ENCODE measurements at places on chromosomes 16 and 17.

DNA sequence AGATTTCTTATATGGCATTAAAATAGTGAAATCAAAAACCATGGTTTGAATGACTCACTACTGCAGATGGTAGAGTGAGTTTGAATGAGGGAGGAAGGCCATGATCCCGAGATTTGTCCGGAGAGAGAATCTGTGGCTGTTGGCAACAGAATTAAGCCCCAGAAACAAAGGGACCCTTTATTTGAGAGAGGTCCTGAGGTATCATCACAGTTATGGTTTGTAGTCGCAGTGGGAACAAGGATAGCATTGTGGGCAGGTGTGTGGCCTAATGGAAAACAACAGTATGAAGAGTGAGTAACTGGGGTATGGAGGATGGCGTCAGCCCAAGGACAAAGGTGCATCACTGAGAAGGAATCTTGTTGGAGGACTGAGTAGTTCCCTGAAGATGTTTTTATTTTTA, 8.5 kb upstream of the ZFP3 start:
- DNase-seq, result no peak

DNA sequence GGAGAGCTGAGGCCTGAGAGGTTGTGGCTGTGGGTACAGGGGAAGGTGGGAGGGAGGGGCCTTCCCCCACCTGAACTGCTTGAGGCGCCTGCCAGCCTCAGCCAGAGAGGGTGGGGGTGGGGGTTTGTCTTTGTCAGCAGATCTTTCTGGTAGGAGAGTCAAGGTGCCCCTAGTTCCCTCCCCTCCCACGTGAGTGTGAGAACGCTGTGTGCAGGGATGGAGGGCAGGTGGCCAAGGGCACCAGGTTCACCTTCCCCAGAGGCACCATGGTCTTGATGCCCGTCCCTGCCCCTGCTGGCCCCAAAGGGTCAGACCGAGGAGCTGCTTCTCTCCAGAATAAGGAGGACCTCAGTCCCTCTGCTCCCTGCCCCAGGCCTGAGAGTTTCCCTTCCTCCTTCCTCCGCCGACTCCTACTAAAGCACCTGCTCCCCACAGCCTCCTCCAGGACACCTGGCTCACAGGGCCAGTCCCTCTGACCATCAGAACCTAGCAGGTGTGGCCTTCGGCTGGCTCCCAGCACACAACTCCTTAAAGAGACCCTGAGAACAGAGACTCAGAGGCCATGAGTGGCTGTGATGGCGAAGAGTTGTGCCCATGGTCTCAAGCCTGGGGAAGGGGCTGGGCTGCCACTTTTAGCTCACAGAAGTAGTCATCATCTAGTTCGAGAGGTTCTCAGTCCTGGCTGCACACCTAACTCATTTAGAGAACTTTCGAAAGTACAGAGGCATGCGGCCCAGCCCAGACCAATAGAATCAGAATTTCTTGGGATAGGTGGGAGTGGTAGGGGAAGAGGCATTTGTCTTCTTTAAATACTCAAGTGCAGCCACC, 113.2 kb upstream of the LHX1 start:
- no peak for DNase-seq

GRCh38 chr17:35188111-35188510, 6.1 kb downstream of the SLC35G3 start:
- no peak for DNase-seq

GRCh38 chr16:30395992-30396585, 869 bp downstream of the ZNF48 start:
- DNase-seq, result no peak

DNA sequence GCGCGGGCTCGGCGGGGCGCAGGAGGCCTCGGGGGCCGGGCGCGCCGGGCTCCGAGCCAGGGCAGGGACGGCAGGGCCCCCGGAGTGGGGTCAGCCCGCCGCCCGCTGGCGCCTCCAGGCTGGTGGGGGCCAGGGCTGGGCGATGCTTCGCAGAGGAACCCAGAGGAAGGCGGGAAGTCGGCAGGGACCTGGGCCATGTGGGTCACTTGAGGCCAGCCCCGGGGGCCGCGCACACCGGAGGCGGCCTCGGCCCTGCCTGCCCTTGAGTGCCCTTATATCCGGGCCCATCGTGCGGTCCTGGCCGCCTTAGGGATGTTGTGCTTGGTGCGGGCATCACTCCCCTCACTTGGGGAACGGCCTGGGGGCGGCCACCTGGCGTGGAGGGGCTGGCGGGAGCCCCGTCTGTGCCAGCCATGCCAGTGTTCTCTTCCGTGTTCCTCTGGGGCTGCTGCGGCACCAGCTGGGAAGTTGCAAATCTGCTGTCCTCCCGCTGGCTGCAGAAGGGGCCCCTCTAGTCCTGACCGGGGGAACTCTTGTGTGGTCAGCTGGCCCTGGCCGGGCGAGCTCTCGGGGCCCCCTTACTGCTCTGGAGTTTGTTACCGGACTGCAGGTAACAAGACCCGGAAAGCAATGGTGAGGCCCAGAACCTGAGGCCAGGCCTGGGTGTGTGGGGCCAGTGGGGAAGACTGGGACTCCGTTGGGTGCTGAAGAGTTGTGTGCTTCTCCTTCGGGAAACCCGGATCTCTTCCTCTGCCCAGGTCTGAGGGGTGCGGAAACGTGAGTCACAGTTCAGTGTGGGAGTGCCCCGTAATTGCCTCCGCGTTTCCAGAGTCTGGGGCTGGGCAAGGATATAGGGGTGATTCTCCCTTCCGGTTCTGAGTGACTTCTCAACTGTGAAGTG, 849 bp downstream of the CAPN15 start:
- no peak for DNase-seq

Data from renal cortex interstitium (tissue), 15 donors.